Activated T-cell treated with anti-CD3 and anti-CD28 coated beads, Interleukin-2, amount 50 U/mL, for 48 hours (primary cell): ENCODE measurements at places on chromosomes 6 and 20.

- DNase-seq = no peak
Observed at GRCh38 chr20:25484911-25485511, 77.5 kb downstream of the GINS1 start.

DNA sequence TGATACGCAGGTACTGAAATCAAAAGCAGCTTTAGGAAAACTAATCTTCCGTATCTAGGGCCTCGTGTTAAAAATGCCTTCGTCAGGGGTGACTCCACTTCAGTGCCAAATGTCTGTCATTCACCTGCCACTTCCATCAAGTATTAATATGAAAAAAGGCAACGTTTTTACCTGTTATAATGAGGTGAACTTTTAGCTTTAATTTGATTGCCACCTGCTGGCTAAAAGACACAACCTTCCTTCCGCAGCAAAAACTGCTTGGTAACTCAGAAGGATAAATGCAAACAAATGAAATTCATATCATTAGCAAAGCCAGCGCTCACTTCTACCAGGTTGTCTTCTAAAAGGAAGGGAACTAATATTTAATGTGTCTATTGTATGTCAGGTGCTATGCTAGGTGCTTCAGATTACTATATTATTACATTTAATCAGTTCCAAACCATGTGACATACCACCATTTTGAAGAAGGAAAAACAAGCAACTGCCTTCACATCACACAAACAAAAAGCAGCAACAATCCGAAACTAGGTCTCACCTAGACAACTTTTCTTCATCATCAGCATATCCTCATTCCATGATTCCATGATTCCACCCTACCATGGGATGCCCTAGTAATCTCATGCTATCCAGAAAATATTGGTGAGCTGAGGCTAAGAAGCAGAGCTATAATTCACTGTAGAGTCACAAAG, 20.6 kb upstream of the ARHGAP18 start:
- DNase-seq = no peak

DNA sequence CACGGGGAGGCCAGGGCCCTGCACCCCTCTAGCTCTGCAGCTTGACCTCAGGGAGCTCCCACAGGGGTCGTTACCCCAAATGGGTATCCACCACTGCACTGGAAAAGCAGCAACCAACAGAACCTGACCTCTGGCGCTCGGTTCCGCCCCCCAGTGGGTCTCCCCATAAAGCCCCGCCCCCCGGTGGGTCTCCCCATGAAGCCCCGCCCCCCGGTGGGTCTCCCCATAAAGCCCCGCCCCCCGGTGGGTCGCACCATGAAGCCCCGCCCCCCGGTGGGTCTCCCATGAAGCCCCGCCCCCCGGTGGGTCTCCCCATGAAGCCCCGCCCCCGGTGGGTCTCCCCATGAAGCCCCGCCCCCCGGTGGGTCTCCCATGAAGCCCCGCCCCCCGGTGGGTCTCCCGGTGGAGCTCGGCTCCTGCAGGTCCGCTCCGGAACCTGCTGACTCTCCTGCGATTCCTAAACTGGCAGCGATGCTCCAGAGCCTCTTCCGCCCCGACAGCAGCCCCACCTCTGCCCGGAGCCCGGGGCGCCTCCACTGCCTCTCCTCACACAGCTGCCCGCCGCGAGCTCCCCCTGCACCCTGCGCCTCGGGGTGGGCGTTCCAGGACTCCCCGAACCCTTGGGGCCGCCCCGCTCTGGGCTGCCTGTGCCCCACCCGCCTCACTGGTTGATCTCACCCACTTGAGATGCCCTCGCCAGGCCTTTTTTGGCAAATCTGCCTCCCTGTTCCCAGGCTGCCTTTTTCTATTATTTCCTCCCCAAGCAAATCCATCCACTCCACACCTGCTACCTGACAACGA, 12.1 kb downstream of the SLC2A4RG start:
- DNase-seq = peak; percentile 55

- no peak for DNase-seq
Observed at GRCh38 chr6:55825402-55826051, 49.9 kb downstream of the BMP5 start.

DNA sequence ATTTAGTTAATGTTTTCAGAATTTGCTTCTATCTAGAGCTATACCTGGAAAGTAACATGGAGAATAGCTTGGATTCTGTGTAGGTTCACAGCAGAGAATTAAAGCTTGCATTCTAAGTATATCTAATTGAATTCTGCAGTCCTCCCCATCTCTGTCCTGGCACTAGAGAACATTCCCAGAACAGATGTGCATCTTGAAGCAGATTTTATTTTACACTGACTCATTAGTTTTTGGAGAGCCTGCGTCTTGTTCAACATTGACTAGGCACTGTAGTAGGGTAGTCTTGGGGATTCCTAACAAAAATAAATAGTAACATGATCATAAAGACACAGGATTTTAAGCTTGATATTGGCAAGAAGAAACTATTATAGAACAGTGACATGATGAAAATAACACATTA, 36.2 kb upstream of the BAG2 start:
- no peak for DNase-seq

DNA sequence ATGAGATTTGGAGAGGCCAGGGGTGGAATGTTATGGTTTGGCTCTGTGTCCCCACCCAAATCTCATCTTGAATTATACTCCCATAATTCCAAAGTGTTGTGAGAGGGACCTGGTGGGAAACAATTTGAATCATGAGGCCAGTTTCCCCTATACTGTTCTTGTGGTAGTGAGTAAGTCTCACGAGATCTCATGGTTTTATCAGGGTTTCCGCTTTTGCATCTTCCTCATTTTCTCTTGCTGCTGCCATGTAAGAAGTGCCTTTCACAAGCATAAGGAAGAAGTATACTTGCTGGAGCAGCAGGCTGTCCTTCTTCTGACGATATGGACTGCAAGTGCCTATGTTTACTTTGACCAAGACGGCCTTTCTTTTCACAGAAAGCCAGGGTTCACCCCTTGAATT, 270.5 kb downstream of the ESR1 start:
- DNase-seq = no peak

- DNase-seq = no peak
Observed at GRCh38 chr6:131754088-131754487, 43.3 kb upstream of the CTAGE9 start.

DNA sequence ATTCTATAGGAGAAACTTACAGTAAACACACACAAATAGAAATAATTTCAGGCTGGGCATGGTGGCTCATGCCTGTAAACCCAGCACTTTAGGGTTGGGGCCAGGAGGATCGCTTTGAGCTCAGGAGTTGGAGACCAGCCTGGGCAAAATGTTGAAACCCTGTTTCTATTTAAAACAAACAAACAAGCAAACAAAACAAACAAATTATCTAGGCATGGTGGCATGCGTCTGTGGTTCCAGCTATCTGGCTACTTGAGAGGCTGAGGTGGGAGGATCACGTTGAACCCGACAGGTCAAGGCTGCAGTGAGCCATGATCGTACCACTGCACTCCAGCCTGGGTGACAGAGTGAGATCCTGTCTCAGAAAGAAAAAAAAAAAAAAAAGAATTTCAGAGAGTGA, 64.0 kb downstream of the NHLRC1 start:
- DNase-seq = no peak

- DNase-seq = peak; percentile 25
Observed at GRCh38 chr20:63700199-63701050, 4.0 kb downstream of the TNFRSF6B start.

DNA sequence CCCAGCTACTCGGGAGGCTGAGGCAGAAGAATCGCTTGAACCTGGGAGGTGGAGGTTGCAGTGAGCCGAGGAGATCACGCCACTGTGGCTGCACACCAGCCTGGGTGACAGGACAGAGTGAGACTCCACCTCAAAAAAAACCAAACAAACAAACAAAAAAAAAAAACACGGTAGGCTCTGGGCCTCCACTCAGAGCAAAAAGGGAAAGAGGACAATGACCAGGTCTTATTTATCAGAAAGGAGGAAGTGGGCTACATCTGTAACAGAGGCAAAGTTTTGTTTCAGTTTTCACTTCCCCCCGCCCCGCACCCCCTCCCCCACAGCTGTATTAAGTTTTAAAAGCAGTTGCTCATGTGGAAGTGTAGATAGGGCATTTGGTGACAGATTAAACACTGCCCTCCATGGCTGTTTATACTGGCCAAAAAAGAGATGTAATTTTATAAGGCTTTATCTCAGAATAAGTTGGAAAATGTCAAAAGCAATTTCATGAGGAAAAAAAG, 114.6 kb downstream of the RCAN2 start:
- no peak for DNase-seq

DNA sequence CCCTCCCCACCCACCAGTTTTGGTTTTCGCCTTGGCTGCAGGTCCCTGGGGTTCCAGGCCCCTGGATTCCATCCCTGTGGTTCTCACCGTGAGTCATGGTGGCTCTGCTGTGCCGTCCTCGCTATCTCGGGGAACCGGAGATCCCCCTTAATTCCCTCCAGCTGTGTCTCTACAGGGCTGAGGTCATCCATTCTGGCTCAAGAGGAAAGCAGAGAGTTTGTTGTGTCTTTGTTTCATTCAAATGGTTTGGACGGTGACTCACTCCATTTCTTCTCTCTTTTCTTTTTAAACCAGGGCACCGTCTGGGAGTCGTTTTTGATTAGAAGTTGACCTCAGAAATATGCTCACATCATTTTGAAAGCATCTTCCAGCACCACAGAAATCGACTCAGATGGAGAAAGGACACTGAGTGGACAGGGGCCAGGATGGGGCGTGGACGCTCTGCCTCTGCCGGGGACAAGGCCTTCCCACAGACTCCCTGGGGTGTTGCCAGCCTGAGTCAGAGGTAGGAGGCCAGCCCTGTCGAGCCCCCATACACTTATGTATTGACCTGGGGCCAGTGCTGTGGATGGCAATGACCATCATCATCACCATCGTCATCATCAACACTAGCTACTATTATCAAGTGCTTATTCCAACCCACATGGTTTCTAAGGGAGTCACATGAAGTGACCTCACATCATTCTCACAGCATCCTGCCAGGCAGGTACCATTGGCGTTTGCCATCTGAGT, 176.2 kb downstream of the NFATC2 start:
- no peak for DNase-seq

DNA sequence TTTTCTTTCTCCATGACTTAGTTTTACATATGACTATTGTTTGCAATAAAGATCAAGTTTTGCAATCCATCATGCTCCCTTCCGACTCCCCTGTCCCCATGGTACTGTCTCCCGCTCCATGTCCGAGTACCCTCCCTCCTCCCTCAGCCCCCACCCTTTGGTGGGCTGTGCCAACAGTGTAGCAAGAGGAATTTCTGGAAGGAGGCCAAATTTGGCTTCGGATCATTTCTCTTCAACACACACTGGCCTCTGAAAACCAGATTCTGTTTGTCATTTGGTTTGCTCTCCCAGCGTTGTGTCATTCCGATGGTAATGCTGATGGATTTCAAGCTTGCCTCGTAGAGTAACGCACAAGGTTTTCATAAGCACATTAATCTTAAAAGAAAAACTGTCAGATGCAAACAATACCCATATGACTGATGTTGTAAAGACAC, 22.9 kb upstream of the PAX1 start:
- DNase-seq = no peak

- DNase-seq = no peak
Observed at GRCh38 chr6:103675807-103676406, 1183.8 kb downstream of the HACE1 start.

DNA sequence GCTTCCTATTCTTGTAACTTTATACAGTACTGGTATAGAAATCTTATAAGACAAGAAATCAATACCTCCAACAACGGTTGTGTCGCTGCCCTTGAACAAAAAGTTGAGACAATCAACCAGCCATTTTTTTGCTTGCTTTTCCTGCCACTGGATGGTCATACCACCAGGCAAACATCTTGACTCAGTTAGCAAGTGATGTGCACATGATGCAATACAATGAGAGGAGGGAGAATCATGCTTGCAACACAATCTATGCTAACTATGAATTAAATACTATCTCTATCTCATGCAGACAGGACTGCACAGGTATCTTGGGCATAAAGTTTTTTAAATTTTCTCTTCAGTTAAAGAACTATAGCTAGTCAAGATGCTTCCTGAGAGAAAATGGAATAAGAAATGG, 877.7 kb upstream of the CITED2 start:
- DNase-seq = no peak

DNA sequence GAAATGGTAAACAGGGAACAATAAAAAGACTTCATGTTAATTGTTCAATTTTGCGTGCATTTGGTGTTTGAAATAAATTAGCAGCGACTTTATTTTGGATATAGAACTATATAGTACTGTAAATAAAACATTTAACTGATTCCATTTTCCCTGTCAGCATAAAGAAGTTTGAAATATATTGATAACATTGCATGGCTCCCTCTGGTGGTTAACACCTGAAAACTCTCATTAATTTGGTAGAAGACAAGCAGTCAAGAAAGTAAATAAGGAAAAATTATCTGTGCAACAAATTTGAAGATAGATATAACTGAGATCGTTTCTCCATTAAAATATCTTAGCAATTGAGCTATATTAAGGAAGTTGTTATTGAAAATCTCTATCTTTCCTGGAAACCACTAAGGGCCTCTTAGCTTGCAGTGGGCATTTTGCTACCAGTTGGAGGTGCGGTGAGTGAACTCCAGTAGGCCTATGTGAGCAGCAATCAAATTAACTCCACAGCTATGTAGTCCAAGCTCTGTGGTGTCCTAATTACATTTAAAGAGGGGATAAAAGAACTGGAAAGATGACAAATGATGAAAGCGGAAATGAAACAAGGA, 435.7 kb upstream of the FKBP1C start:
- no peak for DNase-seq

GRCh38 chr6:154164397-154164796, 125.4 kb downstream of the OPRM1 start:
- DNase-seq = no peak

DNA sequence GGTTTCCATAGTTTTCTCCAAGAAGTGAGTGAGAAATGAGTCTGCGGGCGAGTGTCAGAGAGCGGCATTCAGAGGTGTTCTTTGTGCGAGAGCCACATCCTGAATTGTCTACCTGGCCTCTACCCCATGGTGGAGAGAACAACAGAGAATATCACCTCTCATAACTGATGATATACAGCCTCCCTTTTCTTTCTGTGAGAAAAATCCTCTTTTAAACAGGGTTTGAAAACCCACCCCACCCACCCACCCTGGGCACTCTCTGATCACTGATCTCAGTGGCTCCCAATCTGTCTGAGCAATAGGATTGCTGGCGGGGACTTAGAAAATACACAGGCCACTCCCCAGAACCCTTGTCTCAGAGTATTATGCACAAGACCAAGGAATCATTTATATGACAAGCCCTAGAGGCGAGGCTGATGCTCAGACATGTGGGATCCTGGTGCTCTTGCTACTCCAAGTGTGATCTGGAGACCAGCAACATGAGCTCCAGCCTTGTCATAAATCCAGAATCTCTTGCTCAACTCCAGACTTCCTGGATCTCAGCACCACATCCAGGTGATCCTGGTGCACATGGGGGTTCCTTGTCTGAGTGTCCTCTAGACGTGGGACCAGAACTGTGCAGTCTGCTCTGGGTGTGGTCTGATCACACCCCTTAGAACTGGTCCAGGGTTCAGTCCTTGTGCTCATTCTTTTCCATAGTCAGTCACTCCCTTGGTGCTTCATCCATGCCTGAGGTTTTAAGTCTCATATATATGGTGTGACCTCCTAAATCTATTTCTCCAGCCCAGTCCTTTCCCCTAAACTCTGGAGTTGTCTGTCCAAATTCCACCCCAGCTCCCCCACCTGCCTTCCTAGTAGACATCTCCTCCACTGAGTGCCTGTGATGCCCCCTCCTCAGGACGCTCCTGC, 5.3 kb downstream of the HLA-B start:
- DNase-seq = no peak
